ENCODE measurements at places on chromosomes 12 and 14. TPM values are rescaled to one million over a fixed set of nuclear protein-coding genes. Genes with fewer than 3 reads are reported as not detected.

The GPN3 gene
- 25.5 TPM for total RNA-seq

The FOXN4 gene
- total RNA-seq = not detected

The PXMP2 gene
- 21.2 TPM for total RNA-seq

DNA sequence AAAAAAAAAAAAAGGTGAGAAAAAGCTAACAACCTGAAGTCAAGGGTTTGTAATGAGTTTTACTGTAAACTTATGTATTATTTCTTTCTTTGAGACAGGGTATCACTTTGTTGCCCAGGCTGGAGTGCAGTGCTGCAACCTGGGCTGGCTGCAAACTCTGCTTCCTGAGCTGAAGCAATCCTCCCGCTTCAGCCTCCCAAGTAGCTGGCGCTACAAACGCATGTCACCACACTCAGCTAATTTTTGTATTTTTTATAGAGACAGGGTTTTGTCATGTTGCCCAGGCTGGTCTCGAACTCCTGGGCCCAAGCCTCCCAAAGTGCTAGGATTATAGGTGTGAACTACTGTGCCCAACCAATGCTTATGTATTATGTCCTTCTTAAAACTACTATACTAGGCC, 9.2 kb downstream of the ATF7 start:
- peak; percentile 25 for DNase-seq
- H3K27ac ChIP-seq = no peak overlapping the region
- H3K4me1 ChIP-seq = peaks cover 52% of the 10 kb centered on the region
- H3K27me3 ChIP-seq = no peaks in the 10 kb centered on the region
- H3K4me3 ChIP-seq = no peak overlapping the region

DNA sequence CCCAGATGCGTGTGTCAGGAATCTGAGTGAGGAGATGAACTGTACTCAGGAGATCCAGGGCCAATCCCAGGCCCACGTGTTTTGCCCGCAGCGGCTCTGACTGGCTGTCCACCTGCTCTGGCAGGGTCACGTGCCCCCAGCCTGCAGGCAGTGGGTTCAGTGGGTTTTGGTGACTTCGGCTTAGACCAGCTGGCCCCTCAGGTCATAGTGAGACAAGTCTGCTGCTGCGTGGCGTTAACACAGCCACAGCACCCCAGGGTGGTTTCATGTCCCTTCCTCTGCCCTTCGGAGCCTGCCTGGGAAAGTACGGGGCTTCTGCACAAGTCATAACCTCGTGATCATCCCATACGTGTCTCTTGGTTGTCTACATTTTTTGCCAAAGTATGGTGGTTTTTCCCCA, 2.6 kb downstream of the FBRSL1 start:
- no peaks in the 10 kb centered on the region for H3K27me3 ChIP-seq

DNA sequence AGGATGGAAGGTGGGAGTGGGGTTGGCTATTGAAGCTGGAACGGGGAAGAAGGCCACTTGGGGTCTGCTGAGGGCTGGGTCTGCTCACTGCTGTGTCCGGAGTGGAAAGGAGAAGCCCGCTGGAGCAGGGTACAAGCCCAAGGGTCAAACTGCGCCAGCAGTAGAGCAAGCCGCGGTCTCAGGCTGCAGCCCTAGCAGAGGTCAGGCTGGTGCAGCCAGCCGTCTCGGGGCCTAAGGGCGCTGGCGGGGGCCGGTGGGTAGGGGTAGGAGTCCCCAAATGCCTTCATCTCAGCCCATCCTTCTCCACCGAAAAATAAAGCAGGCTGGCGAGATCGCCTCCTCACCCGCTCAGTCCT, 718 bp upstream of the JDP2 start:
- H3K36me3 ChIP-seq = peaks cover 4% of the 10 kb centered on the region
- no peaks in the 10 kb centered on the region for H3K27me3 ChIP-seq
- DNase-seq = peak; percentile 76

GRCh38 chr14:56874375-56874774, 64.1 kb upstream of the OTX2 start:
- H3K27me3 ChIP-seq = no peaks in the 10 kb centered on the region
- no peak for DNase-seq
- H3K27ac ChIP-seq = no peak overlapping the region
- no peaks in the 10 kb centered on the region for H3K36me3 ChIP-seq
- H3K4me3 ChIP-seq = no peak overlapping the region
- no peaks in the 10 kb centered on the region for H3K4me1 ChIP-seq

DNA sequence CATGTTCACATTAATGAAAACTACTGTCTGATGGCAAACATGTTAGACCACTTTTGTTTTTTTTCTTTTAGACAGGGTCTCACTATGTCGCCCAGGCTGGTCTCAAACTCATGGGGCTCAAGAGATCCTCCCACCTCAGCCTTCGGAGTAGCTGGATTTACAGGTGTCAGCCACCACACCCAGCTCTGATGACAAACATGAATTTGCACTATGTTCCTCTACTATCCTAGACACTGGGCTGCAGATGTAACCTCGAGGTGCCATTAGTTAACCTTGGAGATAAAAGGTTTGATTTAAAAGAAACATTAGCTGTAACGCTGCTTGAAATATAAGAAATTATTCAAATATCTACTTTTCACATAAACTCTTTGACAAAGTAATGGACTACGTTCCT, 8.1 kb downstream of the VPS37B start:
- peak overlapping the region; percentile 90 for H3K27ac ChIP-seq
- peaks cover 73% of the 10 kb centered on the region for H3K4me1 ChIP-seq
- no peaks in the 10 kb centered on the region for H3K27me3 ChIP-seq
- no peaks in the 10 kb centered on the region for H3K36me3 ChIP-seq
- DNase-seq = no peak
- H3K4me3 ChIP-seq = peak overlapping the region; percentile 25

GRCh38 chr12:104057771-104058197, 6.5 kb upstream of the HCFC2 start:
- H3K27ac ChIP-seq = no peak overlapping the region
- no peaks in the 10 kb centered on the region for H3K27me3 ChIP-seq
- no peak for DNase-seq
- no peak overlapping the region for H3K4me3 ChIP-seq

- no peak overlapping the region for H3K4me3 ChIP-seq
- no peaks in the 10 kb centered on the region for H3K27me3 ChIP-seq
- H3K27ac ChIP-seq = no peak overlapping the region
- no peaks in the 10 kb centered on the region for H3K4me1 ChIP-seq
- no peak for DNase-seq
- H3K36me3 ChIP-seq = no peaks in the 10 kb centered on the region
These were observed 66.5 kb downstream of the TRIM9 start for GRCh38 chr14:51028361-51028760.

Measured in upper lobe of right lung (tissue), 1 donor.